ENCODE measurements at places on chromosomes 16 and 17.

DNA sequence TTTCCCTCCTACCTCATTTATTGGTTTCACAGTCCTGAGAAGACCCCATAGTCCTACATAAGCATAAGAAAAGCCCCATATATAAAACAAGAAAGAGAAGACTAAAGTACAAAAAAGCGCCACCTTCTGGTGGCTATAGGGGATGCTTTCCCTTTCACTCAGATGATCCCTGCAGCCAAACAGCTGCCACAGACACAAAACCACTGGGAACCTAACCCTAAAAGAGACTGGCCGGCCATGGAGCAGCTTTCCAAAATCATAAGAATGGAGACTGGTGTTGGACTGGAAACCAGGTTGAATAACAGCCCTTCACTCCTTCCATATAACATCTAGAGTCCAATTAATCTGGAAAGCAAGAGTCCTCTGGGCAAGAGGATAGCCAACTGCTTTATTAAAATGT, 11.4 kb downstream of the DYNC1LI2 start:
- DNase-seq, result peak; percentile 74

- peak; percentile 87 for DNase-seq
Observed at GRCh38 chr17:7915611-7916384, at the start of gene RNF227. Gene RNF227, minus strand, starts transcription at chr17:7916289. Its CDS starts 94 bp downstream, at chr17:7916195.

DNA sequence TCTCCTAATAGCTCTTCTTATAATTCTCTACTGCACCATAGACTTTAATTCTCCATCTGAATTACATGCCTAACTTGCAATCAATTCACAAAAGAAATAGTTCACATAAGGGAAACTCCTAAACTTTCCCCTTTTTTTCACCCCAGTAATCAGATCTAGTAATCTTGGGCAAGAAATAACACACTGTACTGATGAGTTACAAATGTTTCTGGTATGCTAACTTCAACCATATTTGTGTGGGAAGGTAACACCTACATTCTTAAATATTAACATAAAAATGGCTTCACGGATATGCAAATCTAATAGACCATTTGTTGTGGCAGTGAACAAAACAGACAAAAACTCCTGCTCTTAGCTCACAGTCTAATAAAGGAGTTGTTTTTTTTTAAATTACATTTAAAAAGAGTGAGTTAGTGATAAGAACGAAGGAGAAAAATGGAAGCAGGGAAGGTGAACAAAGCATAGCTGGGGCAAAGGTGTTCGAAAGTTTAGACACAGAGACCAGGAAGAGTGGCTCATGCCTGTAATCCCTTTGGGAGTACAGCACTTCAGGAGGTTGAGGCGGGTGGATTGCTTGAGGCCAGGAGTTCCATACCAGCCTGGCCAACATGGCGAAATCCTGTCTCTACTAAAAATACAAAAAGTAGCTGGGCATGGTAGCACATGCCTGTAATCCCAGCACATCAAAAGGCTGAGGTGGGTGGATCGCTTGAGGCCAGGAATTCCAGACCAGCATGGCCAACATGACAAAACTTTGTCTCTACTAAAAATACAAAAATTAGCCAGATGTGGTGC, 34.8 kb downstream of the CMTM3 start:
- no peak for DNase-seq

DNA sequence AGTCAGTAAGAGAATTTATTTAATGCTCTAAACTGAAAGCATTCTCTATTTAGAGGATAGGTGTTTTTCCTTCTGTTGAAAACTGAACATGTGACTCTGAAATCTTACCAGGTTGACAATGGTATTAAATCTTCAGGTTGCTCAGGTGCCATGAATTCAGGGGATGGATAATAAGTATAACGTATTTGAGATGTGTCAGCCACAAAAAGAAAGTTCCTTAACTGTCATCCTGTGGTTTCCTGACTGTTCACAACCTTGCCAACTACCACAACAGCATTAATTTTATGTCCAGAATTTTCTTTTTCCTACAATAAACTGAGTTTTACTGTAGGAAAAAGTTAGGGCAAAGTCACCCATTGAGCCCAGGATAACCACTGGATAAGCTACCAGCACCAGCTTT, 243.3 kb upstream of the PSMD7 start:
- DNase-seq, result no peak

DNA sequence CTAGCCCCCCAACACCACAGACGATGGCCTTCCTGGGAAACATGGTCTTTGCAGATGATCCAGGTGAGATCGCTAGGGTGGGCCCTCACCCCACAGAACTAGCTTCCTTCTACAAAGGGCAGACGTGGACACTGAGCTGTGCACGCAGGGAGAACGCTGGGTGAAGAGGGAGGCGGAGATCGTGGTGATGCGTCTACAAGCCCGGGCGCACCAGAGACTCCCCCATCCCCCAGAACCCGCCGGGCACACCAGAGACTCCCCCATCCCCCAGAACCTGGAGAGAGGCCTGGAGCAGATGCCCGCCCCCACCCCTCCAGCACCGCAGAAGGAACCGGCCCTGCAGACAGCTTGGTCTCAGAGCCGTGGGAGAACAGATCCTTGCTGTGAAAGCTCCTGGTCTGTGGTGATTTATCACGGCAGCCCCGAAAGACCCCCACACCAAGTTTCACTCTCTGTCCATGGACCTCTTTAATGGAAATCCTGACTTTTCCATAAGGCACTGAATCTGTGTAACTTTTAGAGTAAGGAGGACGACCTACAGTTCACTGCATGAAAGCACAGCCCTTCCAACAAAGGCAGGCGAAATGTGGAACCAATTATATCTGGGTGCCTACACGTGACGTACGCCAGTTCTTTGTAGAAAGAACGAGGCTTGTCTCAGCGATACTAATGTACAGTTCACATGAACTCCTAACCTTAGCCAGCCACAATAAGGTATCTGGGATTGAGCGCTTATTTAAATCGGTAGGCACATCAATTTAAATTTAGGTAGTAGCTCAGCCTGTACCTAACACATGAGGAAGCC, 88.5 kb downstream of the ANKRD11 start:
- no peak for DNase-seq

DNA sequence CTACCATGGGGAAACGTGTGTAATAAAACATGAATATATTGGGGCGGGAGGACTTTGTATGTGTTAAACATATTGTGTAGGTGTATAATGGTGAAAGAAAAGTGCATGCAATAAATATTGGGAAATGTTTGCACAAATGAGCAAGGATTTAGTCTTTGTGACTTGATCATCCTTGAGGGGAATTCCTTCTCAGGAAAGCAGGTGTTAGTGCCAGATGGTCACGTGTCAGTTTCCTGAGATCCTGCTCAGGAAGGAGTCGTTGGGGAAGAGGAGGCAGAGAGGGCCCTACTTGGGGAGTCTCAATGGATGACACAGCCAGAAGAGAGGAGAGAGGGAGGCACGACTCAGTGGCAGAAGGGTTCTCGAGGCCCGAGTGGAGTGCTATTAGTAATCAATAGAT, 53.2 kb downstream of the MSI2 start:
- DNase-seq, result no peak

DNA sequence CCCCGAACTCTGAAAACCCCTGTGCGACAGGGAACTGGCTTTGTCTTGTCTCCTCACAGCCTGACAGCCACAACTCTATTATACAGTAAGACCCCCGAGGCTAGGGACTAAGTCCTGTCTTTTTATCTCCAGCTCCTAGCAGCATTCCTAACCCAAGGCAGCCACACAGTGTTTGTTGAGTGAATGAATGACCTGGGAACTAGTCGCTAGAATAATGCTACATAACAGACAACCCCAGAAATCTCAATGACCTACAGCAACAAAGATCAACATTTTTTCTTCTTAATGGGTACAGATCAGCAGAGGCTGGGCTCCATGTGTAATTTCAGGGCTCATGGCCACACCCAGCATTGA, 71.4 kb upstream of the TNRC6C start:
- DNase-seq, result no peak

- peak; percentile 52 for DNase-seq
Observed at GRCh38 chr16:88686062-88686438, 257 bp downstream of the SNAI3 start.

DNA sequence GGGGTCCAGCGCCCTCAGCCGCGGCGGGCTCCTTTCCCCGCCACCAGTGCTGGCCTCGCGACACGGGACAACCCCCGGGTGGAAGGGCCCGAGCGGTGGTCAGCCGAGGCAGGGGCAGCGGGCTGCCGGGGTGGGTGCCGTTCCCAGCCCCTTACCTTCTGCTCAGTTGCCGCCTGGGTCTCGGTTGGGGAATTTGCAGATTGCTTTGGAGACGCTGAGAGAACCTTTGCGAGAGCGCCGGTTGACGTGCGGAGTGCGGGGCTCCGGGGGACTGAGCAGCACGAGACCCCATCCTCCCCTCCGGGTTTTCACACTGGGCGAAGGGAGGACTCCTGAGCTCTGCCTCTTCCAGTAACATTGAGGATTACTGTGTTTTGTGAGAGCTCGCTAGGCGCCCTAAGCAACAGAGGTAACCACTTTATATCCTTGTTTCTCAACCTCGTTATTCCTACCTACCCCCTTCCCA, 381 bp downstream of the CTNS start:
- no peak for DNase-seq

- no peak for DNase-seq
Observed at GRCh38 chr16:80507538-80507937, 33.3 kb upstream of the DYNLRB2 start.

DNA sequence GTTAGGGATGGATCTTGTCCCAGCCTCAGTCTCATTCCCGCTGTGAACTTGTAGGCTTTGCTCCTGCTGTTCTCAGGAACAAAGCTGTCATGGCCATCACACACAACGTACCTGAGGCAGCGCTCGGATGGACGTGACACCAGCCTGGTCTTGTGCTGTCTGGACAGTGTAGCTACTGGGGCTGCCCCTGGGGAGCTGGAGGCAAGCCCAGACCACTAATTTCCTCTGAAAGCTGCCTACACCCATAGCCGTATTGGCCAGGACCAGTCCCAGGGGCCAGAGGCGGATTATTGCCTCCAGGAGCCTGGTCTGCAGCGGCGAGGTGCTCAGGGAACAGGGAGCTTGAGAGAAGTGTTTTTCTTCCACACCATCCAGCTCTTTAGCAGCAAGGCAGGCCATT, 11.7 kb downstream of the ZNHIT3 start:
- no peak for DNase-seq

DNA sequence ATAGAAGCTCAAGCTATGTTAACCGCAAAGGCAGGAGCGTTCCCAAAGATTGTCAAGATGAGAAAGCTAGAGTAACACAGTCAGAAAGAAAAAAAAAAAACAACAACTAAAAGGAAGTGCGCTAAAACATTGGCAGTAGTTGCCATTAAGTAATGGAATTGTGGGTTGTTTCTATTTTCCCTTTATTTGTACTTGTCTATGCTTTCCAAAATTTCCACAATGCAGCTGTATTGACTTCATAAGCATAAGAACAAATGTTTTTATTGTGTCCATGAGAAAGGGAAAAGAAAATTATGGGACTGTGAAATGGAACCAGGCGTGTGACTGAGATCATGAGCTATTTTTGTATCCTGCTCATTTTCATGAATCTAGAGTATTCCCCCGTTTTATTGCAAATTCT, 153.4 kb downstream of the TMEM114 start:
- DNase-seq, result no peak

- DNase-seq, result no peak
Observed at GRCh38 chr17:58913552-58913951, 157.9 kb downstream of the PPM1E start.

DNA sequence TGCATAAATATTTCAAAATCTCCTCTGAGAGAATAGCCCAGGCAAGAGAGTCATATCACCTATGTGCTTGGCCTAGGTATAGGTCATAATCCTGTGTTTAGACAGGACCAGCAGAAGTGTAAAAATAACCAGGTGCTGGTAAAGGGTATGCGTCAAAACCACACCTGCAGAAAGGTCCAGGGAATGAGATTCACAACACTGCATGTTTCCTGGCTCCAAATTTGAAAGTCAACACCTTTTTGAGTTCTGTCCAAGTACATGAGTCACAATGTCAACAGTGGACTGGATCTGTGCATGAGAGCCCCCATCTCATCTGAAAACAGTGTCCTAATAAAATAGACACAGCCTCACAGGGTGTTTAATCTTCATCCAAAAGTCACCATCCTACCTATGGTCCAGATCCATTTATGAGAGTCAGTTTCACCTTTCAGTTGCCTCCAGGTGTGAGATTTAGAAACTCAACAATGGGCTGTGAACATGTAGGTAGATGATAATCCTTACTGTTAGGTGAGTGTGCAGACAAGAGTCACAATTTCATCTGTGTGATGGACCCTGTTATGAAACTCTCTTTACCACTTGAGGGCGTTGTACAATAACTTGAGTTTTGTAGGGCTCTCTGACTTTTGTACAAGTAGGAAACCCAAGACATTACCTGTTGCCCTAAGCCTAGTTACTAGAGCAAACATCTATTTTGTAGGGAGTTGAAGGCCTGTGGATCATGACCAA, 2100.7 kb downstream of the TP53TG3F start:
- DNase-seq, result no peak

DNA sequence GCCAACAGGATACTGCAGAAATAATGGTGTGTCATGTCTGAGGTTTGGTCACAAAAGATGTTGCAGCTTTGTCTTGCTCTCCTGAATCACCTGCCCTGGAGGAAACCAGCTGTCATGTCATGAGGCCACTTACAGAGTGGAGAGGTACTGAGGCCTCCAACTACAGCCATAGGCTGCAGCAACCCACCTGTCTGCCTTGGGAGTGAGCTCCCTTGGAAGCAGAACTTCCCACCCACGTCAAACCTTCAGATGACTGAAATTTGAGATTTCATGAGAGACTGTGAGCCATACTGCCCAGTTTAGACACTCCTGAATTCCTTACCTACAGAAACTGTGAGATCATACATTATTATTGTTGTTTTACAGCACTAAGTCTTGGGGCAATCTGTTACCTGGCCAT, 475.9 kb downstream of the HS3ST3B1 start:
- DNase-seq, result no peak

- no peak for DNase-seq
Observed at GRCh38 chr16:28924399-28924761, 658 bp downstream of the RABEP2 start.

DNA sequence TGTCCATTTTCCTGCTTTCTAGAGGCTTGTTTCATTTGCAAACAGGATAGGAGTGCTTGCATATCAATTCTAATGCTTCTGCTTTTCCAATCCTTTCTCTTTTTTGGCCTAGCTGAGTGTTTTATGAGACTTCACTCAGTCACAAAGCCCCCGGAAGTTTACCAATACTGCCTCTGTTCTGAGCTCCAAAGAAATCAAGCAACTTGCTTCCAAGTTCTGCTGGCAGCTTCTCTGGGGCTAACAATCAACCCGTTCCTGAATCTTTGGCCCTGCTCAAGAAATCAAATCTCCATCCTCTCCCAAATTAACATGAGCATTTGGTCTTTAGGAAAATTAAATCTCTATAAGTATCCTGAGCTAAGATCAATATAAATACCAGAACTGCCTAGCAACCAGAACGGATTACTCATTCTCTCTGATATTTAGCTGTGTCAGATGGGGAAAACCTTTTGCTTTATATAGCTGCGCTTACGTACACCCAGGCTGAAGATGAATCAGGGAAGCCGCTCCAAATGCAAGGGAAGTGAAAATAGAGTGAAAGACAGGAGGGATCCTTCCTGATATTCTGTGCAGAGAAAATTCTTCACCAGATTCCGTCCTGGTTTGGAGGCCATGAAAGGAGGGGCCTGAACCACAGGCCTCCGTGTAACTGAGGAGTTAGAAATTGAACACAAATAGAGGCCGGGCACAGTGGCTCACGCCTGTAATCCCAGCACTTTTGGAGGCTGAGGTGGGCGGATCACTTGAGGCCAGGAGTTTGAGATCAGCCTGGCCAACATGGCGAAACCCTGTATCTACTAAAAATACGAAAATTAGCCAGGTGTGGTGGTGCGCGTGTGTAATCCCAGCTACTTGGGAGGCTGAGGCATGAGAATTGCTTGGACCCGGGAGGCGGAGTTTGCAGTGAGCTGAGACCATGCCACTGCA, 23.3 kb upstream of the GRB2 start:
- DNase-seq, result peak; percentile 52
